ENCODE measurements at places on chromosomes 6 and 20.
A peak's percentile ranks its signal among the peaks of the same experiment; 100 is the strongest.

- no peaks in the 10 kb centered on the region for H3K36me3 ChIP-seq
- no peaks in the 10 kb centered on the region for H3K4me1 ChIP-seq
- peaks cover 9% of the 10 kb centered on the region for H3K27me3 ChIP-seq
- no peak overlapping the region for H3K27ac ChIP-seq
- DNase-seq, result no peak
Observed at GRCh38 chr6:90790696-90791095, 203.8 kb upstream of the MAP3K7 start.

- peak within 1 kb of the TSS; percentile 89 for H3K4me3 ChIP-seq
- H3K4me1 ChIP-seq, result peaks cover 10% of the 10 kb centered on the region
- H3K27me3 ChIP-seq, result no peaks in the 10 kb centered on the region
- no peaks in the 10 kb centered on the region for H3K36me3 ChIP-seq
- peak; percentile 81 for DNase-seq
- H3K27ac ChIP-seq, result peak within 1 kb of the TSS; percentile 83
Observed at GRCh38 chr6:89432875-89433251, at the start of gene ANKRD6. ANKRD6 (plus strand) TSS chr6:89433152; CDS start chr6:89566977, 133,825 bp downstream.

GRCh38 chr20:35087791-35088190 is 4.8 kb downstream of the TRPC4AP start:
- DNase-seq, result no peak
- H3K27ac ChIP-seq, result no peak overlapping the region
- no peaks in the 10 kb centered on the region for H3K27me3 ChIP-seq
- peaks cover 19% of the 10 kb centered on the region for H3K4me1 ChIP-seq

DNA sequence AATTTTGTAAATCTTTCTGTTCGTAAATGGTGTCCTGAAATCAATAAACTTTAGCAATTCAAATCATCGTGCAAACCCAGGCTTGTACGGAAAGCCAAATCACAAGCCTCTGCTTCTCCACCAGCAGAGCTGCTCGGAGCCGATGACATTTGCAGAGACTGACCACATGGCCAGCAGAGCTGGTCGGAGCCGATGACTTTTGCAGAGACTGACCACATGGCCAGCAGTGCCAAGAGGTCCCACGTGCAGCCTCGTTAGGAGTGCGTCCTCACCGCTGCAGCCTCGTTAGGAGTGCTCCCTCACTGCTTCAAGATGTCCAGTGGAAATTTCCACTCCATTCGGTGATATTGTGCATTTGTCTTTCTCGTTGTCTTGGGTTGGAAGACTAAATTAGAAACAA is 28.5 kb downstream of the SMOC2 start:
- no peak for DNase-seq
- no peaks in the 10 kb centered on the region for H3K36me3 ChIP-seq
- H3K27me3 ChIP-seq, result no peaks in the 10 kb centered on the region
- H3K4me3 ChIP-seq, result no peak overlapping the region

DNA sequence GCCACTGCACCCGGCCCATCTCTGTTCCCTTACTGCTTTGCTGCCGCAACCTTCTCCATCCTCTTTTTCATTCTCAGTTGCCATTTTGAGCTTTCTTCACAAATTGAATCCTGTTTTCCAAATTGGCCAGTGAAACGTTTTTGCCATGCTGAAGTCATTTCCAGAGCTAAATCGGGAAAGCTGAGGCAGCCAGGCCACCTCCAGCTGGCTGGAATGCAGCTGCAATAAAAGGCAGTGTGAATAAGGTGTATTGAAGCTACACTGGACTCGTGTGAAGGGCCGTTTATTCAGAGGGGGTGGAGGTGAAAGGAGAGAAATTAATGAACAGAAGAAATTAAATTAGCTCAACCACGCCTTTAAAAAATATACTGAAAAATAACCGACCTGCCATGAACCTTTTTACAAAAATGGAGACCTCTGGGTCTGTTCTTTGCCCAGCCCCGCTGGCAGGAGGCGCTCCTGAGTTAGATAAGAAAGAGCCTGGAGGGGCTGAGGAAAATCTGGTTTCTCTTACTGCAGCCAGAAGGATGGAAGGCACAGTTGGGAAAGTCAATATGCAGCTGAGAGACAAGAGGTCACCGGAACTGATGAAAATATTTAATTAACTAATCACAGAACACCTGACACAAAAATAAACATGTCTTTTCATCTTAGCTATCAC is 283.9 kb downstream of the FOXC1 start:
- H3K27me3 ChIP-seq, result no peaks in the 10 kb centered on the region
- peaks cover 22% of the 10 kb centered on the region for H3K36me3 ChIP-seq
- H3K4me1 ChIP-seq, result peaks cover 9% of the 10 kb centered on the region

GRCh38 chr20:40144581-40144980 is 544.5 kb downstream of the MAFB start:
- H3K27ac ChIP-seq, result no peak overlapping the region
- no peaks in the 10 kb centered on the region for H3K4me1 ChIP-seq
- no peak for DNase-seq
- H3K27me3 ChIP-seq, result peaks cover 17% of the 10 kb centered on the region

DNA sequence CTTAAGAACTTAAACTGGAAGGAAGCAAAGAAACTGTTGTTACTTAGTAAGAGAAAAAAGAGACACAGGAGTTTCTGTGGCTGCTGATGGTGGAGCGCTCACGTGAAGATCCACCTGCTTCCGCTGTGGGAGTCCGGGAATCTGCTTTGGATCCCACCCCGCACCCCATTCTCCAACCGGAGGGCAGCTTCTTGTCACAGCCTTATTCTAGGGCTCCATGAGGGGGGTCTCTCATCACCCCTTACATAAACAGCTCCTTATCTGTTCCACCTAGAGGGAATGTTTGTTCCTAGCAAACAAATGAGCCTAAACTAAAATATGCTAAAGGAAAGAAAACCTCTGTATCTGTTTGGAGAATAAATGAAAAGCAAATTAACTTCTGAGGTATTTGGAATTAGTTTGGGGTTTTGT is 280.5 kb downstream of the QKI start:
- no peak overlapping the region for H3K4me3 ChIP-seq
- peaks cover 5% of the 10 kb centered on the region for H3K4me1 ChIP-seq
- H3K27me3 ChIP-seq, result peaks cover 21% of the 10 kb centered on the region
- DNase-seq, result no peak
- no peaks in the 10 kb centered on the region for H3K36me3 ChIP-seq
- H3K27ac ChIP-seq, result no peak overlapping the region

DNA sequence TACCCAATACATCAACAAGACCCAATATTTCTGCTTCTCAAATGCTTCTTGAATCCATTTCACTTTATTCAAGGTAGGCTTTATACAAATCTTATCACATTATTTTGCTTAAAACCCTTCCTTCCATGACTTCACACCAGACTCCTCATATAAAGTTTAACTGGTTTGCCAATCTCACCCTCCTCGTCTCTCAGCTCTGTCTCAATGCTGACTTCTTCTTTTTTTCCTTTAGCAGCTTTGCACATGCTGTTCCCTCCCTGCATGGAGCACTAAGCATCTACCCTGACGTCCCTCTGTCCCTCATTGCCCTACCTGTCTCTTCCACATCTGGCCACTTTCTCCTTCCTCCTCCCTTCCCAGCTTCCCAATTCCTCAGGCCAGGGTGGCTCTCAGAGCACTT is 31.4 kb downstream of the KCNK17 start:
- H3K4me1 ChIP-seq, result peaks cover 8% of the 10 kb centered on the region
- H3K27me3 ChIP-seq, result peaks cover 55% of the 10 kb centered on the region
- no peaks in the 10 kb centered on the region for H3K36me3 ChIP-seq
- H3K27ac ChIP-seq, result no peak overlapping the region
- DNase-seq, result no peak

- no peak overlapping the region for H3K4me3 ChIP-seq
- peaks cover 4% of the 10 kb centered on the region for H3K27me3 ChIP-seq
- DNase-seq, result no peak
Observed at GRCh38 chr6:105501826-105502344, 99.0 kb upstream of the PREP start.

DNA sequence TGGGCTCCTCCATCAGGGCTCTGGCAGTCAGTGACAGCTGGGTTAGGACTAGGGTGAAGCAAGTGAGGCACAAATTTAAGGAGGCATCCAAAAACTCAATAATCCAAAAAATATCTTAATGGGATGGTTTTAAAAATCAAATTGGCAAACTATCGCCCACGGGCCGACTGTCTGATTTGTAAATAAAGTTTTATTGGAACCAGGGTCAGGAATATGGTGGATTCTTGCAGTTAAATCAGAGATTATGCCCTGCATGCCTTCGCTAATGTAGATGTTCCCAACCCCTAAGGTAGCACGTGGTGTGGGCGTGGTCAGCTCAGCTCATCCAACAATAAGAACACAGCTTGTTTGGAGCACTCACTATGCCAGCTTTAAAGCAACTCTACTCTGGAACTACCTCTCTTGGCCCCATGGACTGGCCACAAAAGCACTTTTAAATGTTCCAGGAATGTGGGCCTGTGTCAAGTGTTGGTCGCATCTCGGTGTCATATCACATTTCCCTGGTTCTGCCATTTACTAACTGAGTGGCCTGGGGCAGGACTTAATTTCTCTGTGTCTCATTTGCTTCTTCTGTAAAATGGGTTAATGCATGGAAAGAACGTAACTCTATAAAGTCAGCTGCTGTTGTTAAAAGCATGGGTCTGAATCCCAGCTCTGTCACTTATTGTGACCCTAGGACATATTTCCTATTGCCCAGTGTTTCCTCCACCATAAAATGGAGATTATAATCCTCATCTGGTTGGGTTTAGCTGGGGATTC is 7.0 kb downstream of the TP53RK start:
- no peak overlapping the region for H3K27ac ChIP-seq
- H3K4me1 ChIP-seq, result peaks cover 34% of the 10 kb centered on the region

- H3K36me3 ChIP-seq, result peaks cover 24% of the 10 kb centered on the region
- no peaks in the 10 kb centered on the region for H3K27me3 ChIP-seq
- peaks cover 83% of the 10 kb centered on the region for H3K4me1 ChIP-seq
- peak overlapping the region; percentile 92 for H3K27ac ChIP-seq
- DNase-seq, result peak; percentile 56
- peak overlapping the region; percentile 47 for H3K4me3 ChIP-seq
Observed at GRCh38 chr20:49676581-49677291, 36.9 kb downstream of the B4GALT5 start.

DNA sequence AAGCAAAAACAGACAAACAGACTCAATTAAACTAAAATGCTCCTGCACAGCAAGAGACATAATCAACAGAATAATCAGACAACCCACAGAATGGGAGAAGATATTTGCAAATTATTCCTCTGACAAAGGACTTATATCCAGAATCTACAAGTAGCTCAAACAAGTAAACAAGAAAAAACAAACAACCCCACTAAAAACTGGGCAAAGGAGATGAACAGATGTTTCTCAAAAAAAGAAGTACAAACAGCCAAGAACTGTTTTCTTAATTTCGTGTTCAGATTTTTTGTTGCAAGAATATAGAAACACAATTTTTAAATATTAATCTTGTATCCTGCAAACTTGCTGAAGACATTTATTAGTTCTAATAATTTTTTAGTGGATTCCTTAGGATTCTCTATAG is 274.1 kb downstream of the BCKDHB start:
- DNase-seq, result no peak
- no peaks in the 10 kb centered on the region for H3K36me3 ChIP-seq
